ENCODE measurements at places on chromosomes 2 and 18. TPM values are rescaled to one million over a fixed set of nuclear protein-coding genes. Genes with fewer than 3 reads are reported as not detected.

- no peak for DNase-seq
Measured at GRCh38 chr2:11499081-11499743, 33.3 kb upstream of the E2F6 start.

Gene DQX1
- not detected for total RNA-seq

DNA sequence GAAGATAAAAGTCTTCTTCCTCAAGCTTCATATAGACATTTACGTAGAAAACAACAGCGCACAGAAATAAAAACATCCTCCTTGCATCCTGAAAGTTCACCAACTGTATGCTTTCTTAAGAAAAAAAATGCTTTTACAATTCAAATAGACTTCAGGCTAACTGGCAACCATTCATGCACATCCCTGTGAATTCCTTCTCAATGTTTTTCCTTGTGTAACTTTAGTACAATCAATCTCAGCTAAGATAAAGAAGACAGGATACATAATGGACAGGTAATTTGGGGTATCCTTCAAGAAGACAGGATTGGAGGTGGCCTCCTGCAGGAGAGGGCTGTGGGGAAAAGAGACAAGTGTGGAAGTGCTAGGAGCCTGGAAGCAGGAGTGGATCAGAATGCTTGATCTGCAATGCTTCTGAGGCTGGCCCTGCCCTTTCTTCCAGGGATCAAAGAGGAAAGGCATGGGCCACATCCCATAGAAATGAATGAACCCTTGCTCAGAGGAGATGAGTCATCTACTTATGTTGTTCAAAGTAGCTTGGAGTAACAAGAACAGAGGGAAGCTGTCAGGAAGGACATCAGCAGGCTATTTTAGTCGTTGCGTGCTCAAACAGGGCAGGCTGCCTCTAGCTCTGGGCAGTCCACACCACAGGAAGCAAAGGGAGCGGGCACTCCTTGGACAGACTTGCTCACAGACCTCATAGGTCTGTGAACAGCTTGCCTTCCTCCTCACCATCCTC, 126.6 kb downstream of the TMEM131 start:
- peak; percentile 88 for DNase-seq

GRCh38 chr2:109523536-109524361, 90.0 kb downstream of the SEPTIN10 start:
- no peak for DNase-seq

Measured in fibroblast of villous mesenchyme (primary cell).